ENCODE measurements at places on chromosomes 1 and 21.

DNA sequence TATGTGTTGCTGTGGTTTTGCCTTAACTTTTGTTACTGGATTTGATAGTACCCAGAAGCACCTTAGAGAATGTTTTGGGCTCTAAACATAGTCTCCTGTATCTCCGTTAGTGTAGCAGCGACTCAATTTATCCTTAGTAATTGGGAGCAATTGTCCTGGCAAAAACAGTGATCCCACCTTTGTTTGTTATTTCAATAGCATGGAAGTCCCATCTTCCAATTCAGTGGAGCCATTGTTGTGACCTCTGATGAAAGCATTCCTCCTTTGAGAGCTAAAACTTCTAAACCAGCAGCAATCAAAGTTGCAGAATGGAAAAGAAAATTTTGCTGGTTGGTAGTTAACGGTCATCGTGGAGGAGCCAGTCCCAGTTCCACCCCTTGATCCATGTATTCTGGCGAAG lies 34.7 kb downstream of the RTCA start:
- no peak for DNase-seq

- no peak for DNase-seq
Measured at GRCh38 chr1:101453844-101454243, 217.0 kb downstream of the S1PR1 start.

DNA sequence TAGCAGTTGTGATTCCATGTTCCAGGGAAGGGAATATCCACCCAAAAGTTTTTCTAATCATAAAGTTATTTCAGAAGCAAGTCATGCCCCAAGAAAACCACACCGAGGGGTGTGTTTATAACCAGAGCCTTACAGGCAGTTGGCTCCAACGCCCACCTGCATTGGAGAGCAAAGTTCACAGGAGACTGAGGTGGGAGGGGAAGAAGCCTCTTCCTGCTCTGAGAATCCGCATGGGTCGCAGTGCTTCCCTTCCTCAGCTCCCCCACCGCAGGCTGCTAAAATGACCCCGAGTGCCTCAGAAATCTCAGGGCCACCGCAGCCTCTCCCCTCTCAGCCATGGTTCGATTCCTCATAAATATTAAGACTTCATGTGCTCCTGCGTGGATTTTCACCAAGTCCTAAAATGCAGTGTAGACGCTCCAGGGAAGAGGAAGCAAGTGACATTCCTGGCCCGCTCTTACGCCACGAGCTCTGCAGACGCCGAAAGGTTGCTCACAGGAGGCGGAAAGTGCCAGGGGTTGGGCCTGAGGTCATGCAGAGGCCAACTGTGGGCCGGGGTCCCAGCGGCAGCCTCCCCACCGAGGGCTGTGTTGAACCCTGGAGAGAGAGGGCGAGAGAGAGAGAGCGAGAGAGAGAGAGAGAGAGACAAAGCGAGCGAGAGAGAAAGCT lies 13.4 kb upstream of the SPSB1 start:
- no peak for DNase-seq

GRCh38 chr1:232474826-232475225 lies 155.1 kb downstream of the SIPA1L2 start:
- no peak for DNase-seq

DNA sequence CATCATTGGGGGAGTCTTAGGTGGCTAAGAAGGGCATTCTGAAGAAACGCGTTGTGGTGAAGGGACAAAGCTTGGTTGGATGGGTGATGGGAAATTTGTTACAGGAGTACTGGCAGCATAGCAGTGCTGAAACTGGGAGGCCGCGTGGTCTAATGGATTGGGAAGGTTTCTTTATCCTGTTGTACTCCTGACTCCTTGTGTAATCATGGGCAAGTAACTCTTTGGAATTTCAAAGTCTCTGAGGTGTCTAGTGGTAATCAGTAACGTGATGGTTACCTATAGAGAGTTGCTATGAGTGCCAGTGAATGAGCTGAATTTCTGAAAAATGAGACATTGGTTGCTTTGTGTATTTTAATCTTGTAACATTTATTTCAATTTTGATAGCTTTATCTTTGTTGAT lies 18.5 kb downstream of the DONSON start:
- DNase-seq: no peak

GRCh38 chr1:200310824-200311223 lies 99.0 kb downstream of the ZNF281 start:
- no peak for DNase-seq

DNA sequence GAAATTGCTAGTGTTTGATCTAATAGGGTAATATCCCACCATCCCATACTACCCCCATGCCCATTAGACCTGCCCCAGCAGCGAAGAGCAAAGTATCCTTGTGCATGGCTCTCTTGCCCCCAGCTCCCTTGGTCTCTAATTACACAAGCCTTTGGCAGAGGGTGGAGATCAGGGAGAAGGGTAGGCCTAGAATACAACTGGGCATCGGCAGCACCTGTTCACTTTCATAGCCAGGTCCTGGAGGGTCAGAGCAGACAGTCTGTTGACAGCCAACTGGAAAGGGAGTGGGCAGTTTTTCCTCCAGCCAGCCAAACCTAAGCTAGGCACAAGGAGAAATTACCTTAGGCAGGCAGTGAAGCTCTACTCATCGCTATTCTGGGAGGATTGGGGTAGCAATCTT lies 2.7 kb upstream of the PIGC start:
- DNase-seq: no peak

- DNase-seq: no peak
Measured at GRCh38 chr1:31374511-31375196, 1.8 kb upstream of the FABP3 start.

DNA sequence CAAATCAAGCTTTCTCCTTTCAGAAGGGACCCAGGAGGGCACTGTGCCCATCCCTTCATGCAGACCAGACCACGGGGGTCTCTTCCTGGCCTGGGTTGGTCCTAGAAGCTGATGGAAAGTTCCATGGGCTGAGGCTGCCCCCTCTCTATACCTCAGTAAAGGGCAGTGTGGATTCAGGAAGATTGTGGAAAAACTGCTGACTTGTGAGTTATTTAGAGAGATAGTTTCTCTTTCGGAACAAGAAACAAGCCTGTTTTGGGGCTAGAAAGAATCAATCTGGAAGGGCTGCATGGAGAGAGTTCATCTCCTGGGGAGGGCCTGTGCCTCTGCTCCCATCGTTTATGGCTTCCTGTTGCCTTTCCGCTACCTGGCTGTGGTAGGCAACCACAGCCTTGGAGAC lies 803 bp downstream of the CHIT1 start:
- no peak for DNase-seq

DNA sequence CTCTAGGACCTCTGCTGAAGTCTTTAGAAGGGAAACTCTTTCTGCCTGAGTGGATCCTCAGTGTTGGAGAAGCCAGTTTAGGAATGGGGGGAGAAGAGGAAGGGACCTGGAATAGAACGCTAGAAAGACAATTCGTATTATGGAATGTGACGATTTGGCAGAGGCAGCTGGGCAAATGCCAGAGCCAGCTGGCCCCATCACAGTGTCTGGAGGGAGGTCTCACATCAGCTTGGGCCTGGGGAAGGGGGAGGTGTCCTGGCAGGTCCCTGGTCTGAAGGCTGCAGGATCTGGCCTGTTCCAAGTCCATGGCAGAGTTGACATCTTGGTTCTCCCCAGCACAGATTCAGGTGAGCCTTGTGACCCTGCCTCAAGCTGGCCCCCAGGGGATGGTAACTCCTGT lies 11.3 kb downstream of the TMCC2 start:
- no peak for DNase-seq

GRCh38 chr1:188949701-188950100 lies 1528.0 kb downstream of the BRINP3 start:
- no peak for DNase-seq

- no peak for DNase-seq
Measured at GRCh38 chr1:54317084-54317483, 89.1 kb downstream of the SSBP3 start.

GRCh38 chr1:225766967-225767633 lies 10.5 kb upstream of the SRP9 start:
- no peak for DNase-seq

DNA sequence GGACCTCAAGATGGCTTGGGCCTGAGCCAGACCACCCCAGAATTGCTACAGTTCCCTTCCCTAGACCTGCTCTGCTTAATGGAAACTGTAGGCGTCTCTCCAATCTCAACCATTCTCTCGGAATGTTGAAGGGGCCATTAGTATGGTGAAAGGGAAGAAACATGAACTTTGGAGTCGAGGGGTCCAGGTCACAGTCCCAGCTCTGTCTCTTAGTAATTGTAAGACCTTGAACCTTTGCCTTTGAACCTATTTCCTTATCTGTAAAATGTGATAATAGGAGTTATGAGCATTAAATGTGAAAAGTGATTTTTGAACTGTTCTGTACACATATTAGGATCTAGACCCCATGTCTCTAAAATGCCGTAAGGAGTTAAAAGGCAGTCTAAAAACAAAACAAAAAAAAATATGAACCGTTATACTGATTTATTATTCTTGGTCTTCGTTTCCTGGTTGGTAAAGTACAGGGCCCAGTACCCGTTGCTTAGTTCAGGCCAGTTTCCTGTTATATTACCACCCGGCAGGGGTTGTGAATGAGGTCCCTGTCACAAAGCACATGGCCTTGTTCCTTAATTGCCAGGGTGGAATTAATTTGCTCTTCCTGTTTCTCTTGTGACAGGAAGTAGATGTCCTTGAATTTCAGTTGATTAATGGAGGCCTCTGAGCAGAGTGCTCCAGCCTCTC lies 42.3 kb downstream of the TCEANC2 start:
- DNase-seq: no peak

DNA sequence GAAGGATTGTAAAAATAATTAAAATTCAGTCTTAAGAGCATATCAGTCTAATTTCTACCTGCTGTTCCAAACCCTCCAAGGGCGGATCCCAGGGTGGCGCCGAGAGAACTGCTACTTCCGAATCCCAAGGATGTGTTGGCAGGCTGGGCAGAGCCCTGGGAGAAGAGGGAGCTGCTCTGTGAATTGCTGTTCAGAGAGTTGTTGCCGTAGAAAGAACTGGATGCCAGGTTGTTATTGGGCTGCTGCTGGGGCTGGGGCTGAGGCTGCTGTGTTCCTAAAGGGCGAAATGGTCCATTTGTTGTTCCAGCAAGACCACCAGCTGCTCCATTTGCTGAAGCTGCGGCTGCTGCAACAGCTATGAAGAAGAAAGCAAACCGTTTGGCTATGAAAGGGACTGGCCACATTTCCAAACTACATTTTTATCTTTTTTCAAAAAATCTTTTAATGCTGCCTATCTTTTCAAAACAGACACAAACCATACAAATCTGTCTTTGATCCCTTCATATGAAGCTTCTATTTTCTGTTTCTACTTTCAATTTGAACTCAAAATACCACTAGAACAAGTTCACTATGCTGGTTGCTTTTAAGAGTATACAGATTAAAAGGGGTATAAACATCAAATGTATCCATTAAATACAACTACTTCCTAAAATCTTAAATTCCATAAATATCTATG lies 57.5 kb upstream of the SDC3 start:
- DNase-seq: no peak

GRCh38 chr1:167515893-167516321 lies 2.4 kb downstream of the CD247 start:
- DNase-seq: no peak

DNA sequence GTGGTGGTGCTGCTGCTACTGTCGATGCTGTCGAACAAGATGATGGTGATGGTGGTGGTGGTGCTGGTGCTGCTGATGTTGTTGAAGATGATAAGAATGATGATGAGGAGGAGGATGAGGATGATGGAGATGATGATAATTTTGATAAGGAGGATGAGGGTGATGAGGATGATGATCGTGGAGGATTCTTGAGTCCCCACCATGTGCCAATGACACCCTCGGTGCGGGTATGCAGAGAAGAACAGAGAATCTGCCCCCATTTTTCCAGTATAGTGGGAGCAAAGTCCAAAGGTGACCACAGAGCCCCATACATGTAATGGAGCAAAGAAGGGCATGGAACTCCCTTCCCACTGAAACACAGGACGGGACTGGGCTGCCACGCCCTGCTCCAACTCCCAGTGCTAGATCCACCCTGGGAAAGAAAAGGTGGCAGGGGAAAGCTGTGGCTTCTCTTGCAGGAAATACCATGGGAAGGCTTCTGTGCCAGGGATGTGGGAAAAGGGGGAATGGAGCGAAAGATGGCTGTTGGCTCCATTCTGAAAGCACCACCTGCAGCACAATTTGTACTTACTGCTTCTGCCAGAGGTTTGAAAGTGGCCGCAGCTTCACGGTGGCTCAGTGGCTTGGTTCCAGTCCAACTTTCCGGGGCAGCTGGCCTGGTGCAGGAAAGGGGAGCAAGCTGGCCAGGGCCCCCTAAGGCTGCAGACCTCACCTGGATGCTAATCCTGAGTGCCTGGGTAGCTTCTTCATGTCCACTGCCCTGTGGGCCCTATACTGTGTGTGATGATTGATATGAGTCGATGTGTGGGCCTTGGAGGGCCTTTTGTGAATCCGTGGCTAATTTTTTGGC lies 387.2 kb upstream of the VAMP3 start:
- no peak for DNase-seq

- DNase-seq: no peak
Measured at GRCh38 chr1:17529381-17529780, 10.1 kb upstream of the ARHGEF10L start.

GRCh38 chr1:67850611-67851075 lies 17.4 kb upstream of the GNG12 start:
- DNase-seq: peak; percentile 44

GRCh38 chr1:1545946-1546737 lies 5.7 kb upstream of the TMEM240 start:
- DNase-seq: no peak

DNA sequence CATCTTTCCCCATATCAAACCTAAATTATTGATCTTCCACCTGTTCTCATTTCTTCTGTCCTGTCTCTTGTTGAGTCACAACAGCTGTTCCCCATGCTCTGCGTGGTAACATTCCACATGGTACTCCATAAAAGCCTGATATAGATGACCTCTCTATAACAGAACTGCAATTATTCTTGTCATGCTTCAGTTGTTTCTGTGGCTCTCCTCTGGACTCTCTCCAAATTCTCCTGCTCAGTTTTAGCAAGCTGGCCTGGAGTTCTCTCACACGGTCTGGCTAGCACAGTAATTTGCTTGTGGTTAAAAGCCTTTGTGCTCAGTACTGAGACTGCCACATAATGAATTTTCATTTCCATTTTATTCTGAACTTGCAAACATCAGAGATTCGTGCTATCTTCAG lies 10.6 kb upstream of the LRRC39 start:
- no peak for DNase-seq
